HTR-8/SVneo (cell line): ENCODE measurements at places on chromosomes 4 and X.

DNA sequence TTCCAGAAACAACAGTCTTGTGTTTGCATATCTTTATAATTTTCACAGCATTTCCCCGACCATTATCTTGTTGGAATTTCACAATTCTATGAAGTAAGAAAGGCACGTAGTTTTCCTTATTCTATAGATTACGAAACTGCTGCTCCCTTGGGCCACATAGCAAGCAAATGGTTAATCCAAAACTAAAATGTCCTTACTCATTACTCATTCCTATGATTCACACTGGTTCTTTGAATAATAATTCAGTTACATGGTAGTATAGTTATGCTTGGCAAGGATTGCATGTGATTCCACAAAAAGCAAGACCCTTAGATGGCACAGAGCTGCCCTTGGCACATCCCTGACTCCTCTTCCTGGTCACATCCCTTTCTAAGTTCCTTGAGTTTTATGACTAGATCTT lies 51.2 kb downstream of the OR13H1 start:
- no peak for DNase-seq

- DNase-seq: no peak
Measured at GRCh38 chr4:86333236-86333635, 26.6 kb downstream of the MAPK10 start.

- DNase-seq: no peak
Measured at GRCh38 chr4:143163614-143164013, 21.1 kb upstream of the USP38 start.

DNA sequence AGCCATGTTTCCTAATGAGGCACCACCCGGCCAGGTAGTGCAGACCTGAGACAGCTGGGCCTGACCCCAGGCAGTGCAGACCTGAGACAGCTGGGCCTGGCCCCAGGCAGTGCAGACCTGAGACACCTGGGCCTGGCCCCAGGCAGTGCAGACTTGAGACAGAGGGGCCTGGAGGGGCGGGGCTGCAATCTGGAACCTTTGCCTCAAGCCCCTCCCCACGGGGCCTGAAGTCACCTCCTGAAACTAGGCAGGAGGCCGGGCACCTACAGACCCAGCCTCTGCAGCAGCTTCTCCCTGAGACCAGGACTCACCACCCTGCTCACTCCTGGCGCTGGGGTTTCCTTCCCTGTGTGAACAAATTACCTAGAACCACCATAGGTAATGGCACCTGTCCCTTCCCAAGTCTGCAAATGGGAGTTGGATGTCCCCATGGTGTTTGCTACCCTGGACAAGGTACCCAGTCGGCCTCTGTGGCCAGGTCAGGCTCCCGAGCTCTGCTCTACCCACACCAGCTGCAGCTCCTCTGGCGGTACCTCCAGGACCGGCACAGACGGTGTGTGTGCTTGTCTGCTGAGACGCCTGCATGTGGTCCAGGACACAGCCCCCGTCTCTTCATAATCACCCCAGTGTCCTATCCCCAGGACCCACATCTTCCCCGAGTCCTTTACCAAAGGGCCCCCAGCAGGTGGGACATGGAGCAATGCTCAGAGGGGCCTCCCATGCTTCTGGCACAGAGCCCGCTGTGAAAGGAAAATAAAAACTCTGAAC lies 53.1 kb upstream of the C4orf50 start:
- DNase-seq: no peak

- no peak for DNase-seq
Measured at GRCh38 chr4:133775881-133776280, 425.7 kb downstream of the PABPC4L start.

DNA sequence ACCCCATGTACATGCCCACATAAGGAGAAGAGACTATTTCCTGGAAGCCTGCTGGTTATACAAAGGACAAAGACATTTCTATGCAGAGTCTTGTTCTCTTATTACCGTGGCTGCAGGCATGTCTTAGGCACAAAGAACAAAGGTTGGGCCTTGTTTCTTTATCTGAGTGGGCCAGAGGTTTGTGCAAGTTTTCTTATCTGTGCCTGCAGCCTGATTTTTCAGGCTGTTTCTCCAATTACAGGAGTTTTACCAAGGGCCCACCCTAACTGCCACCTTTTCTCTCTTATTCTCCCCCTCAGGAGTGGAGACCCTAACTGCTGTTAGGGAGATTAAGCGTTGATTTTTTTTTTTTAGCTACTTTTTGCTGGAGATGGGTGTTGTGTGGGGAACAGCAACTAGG lies 3.5 kb downstream of the TENT5D start:
- DNase-seq: no peak

- no peak for DNase-seq
Measured at GRCh38 chrX:9048801-9049200, 14.9 kb upstream of the FAM9B start.

- DNase-seq: no peak
Measured at GRCh38 chr4:67685532-67685859, 15.5 kb downstream of the UBA6 start.

- DNase-seq: no peak
Measured at GRCh38 chr4:168317621-168318020, 931 bp downstream of the DDX60 start.

DNA sequence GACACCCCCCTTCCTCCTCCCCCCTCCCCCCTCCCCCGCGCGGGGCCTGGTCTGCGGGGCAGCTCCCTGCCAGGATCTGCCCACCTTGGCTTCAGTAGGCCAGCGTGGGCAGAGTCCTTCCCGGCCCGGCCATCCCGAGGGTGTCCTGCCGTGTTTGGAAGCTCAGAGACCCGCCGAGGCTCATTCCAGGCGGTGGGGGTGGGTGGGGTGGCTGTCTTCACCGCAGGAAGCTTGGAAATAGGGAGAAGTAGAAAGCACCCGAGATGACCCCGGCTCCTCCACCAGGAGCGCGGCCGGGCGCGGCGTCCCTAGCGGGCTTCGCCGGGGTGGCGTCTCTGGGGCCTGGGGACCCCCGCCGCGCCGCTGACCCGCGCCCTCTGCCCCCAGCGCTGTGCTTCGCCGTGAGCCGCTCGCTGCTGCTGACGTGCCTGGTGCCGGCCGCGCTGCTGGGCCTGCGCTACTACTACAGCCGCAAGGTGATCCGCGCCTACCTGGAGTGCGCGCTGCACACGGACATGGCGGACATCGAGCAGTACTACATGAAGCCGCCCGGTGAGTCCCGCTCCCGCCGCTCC lies 1.6 kb downstream of the NAT8L start:
- no peak for DNase-seq

GRCh38 chrX:32185160-32185559 lies 1026.2 kb downstream of the DMD start:
- DNase-seq: no peak

- DNase-seq: peak; percentile 4
Measured at GRCh38 chrX:45710081-45710801, 509.6 kb upstream of the DIPK2B start.

- DNase-seq: peak; percentile 59
Measured at GRCh38 chrX:77788050-77788449, 2.0 kb upstream of the ATRX start.

GRCh38 chr4:113141901-113142346 lies 92.5 kb downstream of the ANK2 start:
- peak; percentile 8 for DNase-seq

DNA sequence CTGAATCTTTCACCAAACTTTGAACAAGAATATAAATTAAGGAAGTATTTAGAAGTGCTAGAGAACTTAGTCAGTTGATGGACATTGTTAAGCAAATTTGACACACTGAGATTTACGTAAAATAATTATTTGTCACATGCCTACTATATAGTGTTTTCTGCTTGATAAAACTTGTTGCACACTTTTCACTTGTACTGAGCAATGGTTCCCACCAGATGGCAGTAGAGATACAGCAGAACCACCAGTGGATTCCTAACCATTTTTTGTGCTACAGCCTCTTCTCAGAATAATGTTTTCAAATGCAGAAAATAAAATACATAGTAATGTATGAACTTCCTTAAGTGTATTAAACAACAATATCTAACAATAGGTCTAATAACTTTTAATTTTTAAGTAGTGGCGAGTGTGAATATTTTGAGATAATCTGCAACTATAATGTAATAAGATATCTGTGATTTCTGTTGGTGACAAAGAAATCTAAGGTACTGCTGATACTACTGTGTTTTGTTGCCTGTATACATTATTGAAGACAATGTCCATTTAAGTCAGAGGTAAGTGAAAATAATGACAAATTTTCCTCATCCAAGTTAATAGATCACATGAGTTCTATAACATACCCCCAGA lies 81.2 kb downstream of the APOOL start:
- DNase-seq: no peak

- DNase-seq: no peak
Measured at GRCh38 chrX:131703646-131704045, 159.8 kb downstream of the OR13H1 start.

GRCh38 chr4:11189756-11190155 lies 238.9 kb downstream of the HS3ST1 start:
- no peak for DNase-seq

- no peak for DNase-seq
Measured at GRCh38 chr4:74132944-74133343, 25.0 kb upstream of the MTHFD2L start.

GRCh38 chrX:129825746-129826505 lies 17.8 kb downstream of the ZDHHC9 start:
- no peak for DNase-seq

DNA sequence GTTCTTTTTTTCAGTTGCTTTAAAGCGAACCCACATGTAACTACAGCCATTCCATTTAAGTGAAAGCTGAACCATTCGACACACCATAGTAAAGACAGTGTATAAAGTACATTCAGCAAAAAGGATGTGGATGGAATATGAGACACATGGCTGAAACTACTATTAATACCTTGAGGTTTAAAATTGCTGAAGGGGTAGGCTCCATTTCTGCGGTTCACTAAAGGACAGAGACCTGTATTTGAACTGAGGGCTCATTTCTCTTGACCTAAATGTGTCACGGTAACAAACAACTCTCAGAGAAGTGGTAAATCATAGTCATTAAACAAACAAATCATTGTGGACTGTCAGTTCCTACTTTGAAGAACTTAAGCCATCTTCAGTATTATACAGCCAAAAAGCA lies 1085.6 kb upstream of the TENM3 start:
- no peak for DNase-seq

DNA sequence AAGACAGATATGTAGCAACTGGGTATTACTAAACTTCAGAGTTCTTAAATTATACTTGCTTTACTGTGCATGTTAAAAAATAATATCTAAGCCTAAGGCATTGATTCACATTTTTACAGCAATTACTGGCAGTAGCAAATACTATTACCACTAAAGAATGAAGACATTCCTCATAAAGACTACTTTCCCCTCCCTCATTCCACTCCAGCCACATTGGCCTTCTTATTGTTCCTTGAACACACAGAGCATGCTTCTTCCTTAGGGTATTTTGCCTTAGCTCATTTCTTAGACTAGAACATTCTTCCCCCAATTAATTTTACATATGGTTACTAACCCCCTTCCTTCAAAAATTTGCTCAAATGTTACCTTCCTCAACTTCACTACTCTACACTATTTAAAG lies 717.0 kb downstream of the CCSER1 start:
- no peak for DNase-seq

DNA sequence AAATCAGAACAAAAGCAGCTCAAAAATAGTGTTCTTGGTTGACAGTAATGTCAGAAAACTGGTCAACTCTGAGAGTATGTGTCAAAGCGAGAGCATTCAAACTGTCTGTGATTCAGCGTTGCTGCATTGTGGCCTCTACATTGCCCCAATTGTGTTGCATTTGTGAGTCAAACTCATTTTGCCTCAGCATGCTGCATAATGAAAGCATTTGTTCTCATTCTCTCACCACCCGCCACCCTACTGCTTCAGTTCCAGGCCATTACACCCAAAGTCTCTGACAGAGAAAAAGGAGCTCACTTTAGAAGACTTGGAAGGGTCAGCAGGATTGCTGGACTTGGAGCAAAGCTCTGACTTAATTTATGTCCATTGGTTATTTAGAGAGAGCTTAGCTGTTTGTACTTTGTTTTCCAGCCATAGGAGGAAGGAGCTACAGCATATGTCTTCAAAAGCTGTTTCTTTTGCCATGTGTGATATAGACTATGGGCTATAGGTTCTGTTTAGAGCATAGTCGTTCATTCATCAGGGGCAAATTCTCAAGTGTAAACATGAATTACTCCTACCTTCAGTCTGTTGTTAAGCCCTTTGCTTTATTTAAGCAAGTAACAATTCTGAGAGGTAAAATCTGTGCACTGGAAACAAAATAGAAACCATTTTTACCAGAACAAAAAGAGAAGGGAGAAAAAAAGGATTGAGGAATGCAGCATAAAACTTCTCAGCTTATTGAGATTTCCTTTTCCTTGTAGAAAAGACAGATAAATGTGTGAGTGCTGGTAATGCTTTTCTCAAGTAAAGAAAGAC lies 153.4 kb upstream of the ANK2 start:
- no peak for DNase-seq

- no peak for DNase-seq
Measured at GRCh38 chr4:118087366-118087765, 53.1 kb downstream of the NDST3 start.

- DNase-seq: no peak
Measured at GRCh38 chr4:72500214-72500613, 68.8 kb downstream of the ADAMTS3 start.

DNA sequence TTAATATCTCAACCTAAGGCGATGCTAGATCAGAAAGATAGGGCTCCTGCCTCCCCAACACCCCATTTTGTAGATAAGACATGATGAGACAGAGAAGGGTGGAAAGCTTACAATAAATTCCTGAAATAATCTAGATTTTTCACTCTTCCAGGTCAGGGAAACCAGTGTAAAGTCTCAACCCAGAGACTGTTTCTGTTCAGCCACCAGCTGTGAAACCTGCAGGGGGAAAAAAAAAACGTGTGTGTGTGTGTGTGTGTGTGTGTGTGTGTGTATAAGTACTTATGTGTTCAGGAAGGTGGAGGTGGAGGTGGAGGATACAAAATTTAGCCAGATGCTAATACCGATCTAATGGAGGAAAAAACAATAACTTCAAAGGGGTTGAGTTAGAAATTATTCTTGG lies 773 bp upstream of the ITM2A start:
- DNase-seq: no peak

DNA sequence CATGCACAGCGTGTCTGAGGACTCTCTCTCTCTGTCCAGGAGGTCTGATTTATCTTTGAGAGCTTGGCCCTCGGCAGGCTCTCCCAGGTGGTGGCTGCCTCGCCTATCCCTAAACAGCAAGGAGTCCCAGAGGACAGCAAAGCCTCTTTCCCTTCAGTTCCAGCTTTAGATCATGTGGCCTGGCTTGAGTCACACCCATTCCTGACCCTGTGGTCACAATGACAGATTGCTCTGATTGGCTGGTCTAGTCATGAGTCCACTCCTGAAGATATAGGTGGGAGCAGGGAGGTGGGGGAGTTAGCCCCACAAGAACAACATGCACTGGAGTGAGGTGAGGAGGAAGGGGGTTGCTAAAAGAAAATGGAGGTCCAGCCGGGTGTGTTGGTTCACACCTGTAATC lies 12.1 kb upstream of the PORCN start:
- DNase-seq: no peak

GRCh38 chr4:60759518-60760245 lies 440.4 kb upstream of the ADGRL3 start:
- DNase-seq: no peak
